Left lobe of liver (tissue), 2 donors: ENCODE measurements at places on chromosomes 3 and 15. TPM values are rescaled to one million over a fixed set of nuclear protein-coding genes. Genes with fewer than 3 reads are reported as not detected.

The PEX11A gene
- total RNA-seq, result 25.8 TPM

DNA sequence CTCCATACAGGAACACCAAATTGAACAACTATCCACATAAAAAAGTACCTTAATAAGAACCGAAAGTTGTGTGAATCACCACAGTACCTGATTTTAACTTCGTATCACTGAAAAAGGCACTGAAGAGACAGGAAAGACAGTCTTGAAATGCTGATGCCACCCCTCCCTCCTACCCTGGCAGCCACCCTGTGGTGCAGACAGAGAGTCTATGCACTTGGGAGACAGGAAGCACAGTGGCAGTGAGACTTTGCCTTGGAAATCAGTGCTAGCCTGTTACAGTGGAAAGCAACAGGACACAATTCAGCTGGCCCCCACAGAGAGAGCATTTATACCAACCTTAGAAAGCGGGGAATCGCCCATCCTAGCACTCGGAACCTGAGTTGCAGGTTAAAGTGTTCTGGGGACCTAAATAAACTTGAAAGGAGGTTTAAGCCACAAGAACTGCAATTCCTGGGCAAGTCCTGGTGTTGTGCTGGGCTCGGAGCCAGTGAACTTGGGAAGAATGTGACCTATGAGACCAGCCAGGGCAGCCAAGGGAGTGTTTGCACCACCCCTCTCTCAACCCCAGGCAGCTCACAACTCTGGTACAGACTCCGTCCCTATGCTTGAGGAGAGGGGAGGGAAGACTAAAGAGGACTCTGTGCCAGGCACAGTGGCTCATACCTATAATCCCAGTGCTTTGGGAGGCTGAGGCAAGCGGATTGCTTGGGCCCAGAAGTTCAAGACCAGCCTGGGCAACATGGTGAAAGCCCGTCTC is 240.1 kb downstream of the ISL2 start:
- peak; percentile 88 for DNase-seq

GRCh38 chr3:7950890-7951289 is 550.7 kb upstream of the LMCD1 start:
- DNase-seq, result no peak

DNA sequence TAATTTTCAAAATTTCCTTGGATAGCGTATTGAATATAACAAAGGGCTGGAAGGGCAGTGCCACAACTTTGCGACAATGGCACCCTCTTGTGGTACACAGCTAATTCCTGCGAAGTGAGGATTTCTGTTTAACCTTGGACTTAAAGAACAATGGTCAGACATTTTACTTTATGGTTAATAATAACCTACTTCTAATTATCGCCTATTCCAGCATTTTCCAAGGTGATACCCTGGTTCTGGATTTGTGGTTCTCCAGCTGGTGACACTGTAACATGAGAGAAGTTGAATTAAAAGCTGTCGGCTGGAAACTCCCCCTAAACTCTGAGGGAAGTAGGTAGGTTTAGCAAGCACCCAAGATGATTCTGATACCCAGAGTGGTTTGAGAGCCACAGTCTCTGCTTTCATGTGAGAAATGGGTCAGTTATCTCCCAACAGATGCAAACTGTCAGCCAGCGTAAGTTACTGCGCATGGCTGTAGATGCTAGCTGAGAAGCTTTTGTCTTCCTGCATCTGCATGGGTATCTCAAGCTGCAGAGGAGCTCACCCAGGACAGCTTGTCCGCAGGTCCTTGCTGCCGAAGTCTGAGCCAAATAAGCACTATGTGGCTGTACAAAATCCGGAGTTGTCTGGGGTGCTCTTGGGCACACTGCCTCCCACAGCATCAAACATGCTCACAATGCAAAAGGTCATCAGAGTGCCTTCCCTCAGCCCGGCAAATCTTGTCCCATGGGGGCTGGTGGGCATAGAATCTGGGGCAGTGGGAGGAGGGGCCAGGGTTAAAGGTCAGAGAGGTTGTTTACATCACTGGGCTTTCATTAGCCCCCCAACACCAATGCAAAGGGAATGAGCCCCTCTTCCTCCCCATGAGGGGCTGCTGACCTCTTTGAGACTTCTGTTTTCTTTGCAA is 6.6 kb upstream of the CHSY1 start:
- peak; percentile 59 for DNase-seq

DNA sequence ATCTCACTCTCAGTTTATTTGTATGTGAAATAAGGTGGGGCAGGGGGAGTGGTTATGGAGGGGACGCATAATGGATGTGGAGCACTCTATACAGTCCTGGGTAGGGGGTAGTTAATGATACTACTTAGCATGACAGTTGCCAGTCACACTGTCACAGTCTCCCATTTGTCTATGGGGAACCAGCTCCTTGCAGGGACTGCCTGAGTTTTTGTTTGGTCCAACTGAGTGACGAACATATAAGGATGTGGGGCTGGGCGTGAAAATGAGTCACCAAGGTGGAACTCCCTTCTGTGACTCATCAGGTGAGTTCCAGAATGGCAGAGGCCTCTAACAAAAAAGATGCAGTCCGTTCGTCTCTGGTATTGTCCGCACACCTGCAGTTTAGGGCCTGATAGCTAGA is 235.3 kb upstream of the ST8SIA2 start:
- DNase-seq, result no peak

DNA sequence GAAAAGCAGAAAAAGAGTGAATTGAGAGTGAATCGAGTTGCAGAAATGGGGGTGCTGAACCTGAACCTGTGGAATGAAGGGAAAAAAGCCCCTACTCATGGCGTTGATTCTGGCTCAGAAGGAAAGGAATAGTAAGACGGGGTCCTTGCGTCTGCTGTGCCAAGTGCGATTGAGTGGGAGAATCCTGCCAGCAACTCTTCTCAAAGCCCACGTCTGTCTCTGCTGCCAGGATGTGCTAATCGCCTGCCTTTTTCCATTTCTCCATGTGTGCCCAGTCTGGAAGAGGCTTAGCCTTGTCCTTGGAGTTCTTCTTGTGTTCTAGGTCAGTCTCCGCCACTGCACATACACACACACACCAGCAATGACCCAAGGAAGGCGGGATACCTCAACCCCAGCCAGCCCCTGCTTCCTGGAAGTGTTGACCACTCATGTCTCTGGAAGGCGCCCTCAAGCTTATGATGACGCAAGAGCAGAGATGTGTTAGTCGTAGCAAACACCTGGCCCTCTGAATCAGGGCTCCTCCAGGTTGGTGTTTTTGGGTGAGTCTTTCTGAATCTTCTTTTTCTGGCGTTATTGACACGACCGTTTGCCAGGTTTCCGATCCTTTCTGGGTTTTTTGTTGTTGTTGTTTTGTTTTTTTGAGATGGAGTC is 262.4 kb upstream of the PROK2 start:
- no peak for DNase-seq

The CAV3 gene
- not detected for total RNA-seq

- no peak for DNase-seq
Observed at GRCh38 chr3:36681867-36682266, 82.5 kb downstream of the DCLK3 start.

The ACAN gene
- total RNA-seq, result not detected

GRCh38 chr3:13879946-13880810 is at the start of gene WNT7A:
WNT7A (minus strand) TSS chr3:13880071; CDS start chr3:13879816, 255 bp downstream.
- DNase-seq, result peak; percentile 34

The MEX3B gene
- total RNA-seq, result 0.43 TPM

DNA sequence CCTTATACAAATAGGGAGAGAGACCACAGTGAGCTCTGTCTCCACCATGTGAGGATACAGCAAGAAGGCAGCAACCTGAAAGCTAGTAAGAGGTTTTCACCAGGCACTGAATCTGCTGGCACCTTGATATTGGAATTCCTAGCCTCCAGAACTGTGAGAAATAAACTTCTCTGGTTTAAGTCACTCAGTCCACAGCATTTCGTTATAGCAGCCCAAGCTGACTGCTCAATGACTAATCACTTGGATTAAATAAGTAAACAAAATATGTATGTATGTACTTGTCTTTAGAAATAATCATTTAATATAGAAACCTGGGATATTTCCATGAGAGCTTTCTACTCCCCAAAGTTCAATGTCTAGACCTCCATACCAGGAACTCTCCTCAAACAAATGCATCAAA is 162.0 kb downstream of the IMPG2 start:
- no peak for DNase-seq
